Stimulated activated CD4-positive, alpha-beta T cell treated with anti-CD3 and anti-CD28 coated beads, Interleukin-1b, Interleukin-23, amount 100 ng/mL, for 1 hour (primary cell): ENCODE measurements at places on chromosomes 5 and 9.

DNA sequence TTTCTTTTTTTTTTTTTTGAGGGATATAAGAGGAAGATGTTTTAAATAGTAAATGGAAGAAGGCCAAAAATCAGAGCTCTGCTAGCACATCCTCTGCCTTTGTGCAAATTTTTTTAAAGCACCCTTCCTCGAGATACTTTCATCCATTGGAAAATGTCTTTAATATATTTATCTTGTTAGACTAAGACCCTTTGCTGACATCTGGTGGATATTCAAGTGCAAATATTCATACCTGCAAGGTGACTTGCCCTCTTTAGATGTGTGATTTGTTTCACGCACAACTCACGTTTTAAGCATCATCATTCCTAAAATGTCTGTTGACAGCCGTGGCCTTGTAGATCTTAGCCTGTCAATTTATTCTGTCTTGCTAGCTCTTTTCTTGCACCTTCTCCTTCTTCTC is 258.5 kb downstream of the AGTPBP1 start:
- no peak for DNase-seq

DNA sequence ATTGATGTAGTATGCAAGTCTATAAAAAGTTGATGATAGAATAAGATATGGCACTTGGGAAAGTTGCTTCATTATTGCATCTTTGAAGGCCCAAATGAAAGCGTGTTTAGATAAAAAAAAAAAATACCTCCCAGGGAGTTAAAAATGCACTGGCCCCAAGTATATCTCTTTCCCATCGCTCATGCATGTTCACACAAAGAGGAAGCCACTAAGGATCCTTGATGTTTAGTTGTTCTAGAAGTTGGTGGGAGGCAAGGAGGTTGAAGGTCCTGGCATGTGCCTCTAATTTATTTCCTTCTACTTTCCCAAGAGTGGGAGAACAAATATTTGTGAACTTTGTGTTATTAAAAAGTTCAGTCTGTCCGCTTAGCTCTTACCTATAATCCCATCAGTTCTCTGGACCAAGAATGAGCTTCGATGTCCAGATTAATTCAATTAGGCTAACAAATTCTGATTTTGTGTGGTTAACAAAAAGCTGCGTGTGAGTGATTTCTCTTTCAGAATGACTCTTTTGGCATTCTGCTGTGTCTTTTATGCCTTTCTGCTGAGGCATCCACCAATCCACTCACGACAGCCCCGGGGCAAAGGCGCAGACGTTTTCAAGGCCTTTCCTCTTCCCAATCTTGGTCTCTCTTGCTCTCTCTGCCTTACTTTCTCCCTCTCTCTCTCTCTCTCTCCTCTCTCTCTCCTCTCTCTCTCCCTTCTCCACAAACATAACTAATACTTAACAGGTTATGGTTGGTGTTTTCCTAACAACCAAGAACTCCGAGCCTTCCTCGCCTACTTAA is 135.1 kb upstream of the ERCC6L2 start:
- no peak for DNase-seq

DNA sequence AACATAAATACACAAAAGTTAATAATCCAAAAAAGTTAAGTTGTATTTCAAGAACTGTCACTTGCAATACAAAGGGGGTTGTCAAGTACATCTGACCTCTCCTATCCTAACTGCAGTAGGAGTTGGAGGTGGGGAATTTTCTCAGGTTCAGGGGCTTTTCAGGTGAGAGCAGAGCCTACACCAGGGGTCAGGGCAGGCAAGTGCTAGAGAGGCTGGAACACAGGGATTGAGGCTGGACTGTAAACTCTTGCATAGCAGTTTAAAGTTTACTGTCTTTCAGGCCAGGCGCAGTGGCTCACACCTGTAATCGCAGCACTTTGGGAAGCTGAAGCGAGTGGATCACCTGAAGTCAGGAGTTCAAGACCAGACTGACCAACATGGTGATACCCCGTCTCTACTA is 25.4 kb upstream of the RASGRF2 start:
- no peak for DNase-seq

DNA sequence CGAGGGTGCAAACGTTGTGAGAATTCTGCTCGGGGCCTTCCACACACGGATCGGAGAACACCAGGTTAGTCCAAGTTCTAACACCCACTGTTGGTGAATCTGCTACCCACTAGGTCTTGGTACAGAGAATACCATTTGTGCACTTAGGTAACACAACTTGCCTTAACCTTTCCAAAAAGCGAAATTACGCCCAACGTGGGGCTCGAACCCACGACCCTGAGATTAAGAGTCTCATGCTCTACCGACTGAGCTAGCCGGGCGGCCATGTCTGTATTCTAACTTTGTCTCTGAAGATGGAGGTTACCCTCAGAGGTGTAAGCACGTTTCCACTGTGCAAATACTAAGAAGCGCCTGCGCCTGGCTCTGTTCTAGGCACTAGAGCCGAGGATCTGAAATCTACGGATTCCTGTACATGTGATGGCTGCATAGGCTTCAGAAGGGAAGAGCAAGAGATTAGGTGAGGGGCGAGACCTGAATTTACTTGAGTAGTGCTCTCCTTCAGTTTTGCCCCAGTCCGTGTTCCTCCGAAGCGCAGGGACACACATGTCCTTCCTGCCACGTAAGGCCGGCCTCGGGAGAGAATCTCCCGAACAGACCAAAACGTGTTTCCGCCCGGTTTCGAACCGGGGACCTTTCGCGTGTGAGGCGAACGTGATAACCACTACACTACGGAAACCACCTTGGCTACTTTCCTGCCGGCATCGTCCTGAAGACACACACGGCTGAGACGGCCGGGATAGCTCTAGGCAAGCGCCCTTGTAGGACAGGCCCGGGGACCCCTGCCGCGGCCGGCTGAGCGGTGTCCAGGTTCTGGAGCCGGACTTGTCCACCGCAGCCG is 1.1 kb upstream of the TRIM41 start:
- peak; percentile 99 for DNase-seq

GRCh38 chr5:179436321-179437122 is 91.3 kb upstream of the ADAMTS2 start:
- no peak for DNase-seq

GRCh38 chr5:119309326-119309725 is 46.5 kb upstream of the TNFAIP8 start:
- no peak for DNase-seq

GRCh38 chr5:84383816-84384603 is 670 bp downstream of the EDIL3 start:
- no peak for DNase-seq

GRCh38 chr5:125041798-125042197 is 295.4 kb upstream of the ZNF608 start:
- DNase-seq = no peak

DNA sequence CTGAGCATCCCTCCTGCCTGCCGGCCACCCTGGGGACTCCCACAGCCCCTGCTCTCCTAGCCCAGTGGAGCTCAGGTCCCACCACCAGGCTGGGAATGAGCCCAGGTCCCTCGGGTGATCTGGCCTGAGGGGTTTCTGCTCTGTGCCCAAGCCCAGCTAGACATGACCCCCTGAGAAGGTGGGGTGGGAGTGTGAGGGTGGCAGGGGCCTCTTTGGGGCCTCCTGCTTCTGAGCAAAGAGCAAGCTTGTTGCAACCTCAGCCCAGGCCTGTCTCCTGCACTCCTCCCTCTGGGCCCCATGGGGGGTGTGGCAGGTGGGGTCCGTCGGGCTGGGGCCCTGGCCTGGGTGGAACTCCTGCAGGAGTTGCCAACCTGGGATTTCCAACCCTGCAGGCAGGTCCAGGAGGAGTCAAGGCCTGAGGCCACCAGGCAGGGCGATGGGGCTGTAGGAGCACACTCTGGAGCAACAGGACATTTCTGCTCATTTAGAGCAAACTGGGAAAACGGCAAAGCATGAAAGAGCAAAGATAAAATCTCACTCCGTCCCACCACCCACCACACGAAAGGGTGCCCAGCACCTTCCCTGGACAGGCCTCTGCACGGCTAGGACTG is 11.4 kb upstream of the NRARP start:
- DNase-seq = no peak

GRCh38 chr9:5205071-5205470 is 19.6 kb upstream of the INSL6 start:
- no peak for DNase-seq

- DNase-seq = no peak
Observed at GRCh38 chr9:122367774-122368460, 2.9 kb upstream of the PTGS1 start.

GRCh38 chr5:34991486-34992238 is 56.1 kb downstream of the AGXT2 start:
- DNase-seq = no peak

DNA sequence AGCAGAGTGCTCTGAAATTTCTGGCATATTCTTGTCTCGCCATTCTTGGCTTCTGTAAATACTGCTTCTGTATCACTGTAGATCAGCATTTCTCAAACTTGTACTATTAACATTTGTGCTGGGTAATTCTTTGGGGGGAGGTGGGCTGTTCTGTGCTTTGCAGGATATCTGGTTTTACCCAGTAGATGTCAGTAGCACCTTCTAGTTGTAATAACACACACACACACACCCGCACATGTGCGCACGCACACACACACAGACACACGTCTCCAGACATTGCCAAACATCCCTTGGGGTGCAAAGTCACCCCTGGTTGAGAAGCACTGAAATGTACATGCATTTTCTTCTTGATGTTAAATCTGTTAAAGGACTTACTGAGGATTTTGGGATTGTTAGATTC is 304.1 kb downstream of the MAT2B start:
- no peak for DNase-seq

DNA sequence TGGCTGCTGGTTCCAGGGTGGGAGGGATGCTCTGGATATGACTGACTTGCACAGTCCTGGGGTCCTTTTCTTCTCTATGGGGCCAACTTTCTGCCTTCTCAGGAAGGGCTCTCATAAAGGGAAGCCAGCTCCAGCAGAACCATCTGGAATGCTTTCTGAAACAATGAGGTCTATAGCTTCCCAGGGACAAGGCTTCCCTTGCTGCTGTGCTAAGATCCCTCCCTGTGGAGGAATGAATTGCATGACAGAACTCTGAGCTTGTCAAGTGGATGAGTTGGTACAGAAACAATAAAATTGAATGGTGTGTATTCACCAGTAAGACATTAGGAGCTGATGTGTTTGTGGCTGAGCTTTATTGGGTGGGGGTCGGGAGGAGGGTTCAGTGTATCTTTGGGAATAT is 19.8 kb downstream of the CKMT2 start:
- DNase-seq = no peak

DNA sequence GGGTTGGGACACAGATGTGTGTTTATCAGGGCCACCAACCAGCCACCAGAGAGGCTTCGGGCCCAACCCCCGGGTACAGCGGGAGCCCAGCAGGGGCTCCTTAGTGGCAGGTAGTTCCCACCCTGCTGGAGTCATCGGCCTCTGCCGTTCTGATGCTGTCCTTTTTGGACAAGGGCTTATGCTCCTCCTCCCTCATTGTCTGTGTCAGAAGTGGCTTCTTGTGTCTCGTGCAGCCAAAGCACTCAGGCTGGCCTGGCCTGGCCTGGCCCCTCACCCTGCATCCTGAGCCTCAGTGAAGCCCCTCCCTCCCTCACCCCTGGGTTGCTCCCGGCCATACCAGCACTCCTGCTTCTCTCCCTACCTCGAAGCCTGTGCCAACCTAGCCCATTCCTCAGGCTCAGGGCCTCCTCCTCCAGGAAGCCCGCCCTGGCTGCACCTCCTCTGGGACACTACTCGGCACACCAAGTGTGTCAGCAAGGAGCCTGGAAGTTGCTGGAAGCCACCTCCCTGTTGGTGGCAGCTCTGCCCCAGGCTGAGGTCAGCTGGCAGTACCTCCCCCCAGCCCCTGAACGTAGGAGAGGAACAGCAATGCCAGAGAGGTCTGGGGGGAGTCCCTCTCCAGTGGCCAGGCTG is 4.1 kb upstream of the UBAC1 start:
- DNase-seq = no peak

DNA sequence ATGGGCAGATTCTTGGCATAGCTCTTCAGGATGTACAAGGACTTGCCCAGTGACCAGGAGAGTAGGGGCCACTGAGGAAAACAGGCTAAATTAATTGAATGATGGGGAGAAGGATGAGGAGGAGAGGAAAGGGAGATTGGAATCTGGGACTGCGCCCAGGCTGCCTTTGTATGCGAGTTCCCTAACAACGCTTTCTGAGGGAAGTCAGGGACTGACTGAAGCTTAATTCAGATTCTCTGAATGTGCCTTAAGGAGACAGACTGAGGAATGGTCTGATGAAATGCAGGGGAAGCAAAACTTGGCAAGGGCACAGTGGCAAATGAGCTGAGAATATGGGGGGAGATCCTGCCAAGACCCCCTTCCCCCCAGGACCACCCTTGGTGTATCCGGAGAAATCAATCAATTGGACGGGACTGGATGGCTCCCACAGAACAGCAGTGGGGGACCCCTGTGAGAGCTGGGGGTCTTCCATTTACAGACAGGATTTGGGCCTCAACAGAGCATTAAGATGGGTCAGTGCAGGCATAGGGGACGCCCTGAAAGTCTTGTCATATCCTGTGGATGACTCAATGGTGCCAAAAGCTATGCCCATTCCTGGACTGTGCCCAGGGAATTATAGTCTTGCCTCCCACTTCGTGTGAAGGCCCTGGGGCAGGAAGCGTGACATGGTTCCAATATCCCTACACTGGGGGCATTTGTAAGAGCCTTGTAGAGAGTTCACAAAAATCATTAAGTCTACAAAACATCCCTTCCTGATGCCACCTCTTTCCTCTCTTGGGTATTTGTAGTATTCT is 215.5 kb upstream of the TNC start:
- DNase-seq = no peak

DNA sequence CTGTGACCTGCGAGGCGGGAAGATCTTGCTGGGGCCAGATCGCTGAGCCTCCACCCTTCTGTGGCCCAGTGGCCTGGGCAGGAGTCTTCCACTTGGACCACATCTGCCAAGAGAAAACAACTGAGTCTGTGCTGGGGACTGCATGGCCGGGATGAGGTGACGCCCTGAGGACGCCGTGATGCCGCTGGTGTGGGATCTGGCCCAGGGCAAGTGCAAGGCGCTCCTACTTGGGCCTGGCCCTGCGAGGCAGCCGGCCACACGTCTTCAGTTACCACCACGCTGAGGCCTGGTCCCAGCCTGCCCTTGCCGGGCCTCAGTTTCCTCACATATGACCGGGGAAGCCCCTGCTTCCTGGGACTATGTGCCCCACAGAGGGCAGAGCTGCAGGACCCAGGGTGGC is 133.4 kb downstream of the SLC25A46 start:
- no peak for DNase-seq

DNA sequence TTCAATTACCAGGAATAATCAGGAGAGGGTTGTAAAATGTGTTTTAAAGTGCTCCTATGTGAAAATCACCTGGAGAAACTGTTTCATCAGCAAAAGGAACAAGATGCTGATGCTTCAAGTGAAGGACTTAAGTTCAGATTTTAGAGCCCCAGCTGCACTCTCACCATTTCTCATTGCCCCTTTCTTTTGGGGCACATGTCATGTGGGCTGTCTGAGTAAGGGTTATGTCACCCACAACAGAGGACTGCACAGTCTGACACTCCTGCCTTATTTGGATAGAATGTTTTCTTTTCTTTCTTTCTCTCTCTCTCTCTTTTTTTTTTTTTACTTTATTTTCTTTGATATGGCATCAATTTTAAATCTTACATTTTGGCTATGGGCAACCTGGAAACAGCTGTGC is 204.1 kb upstream of the EFNA5 start:
- DNase-seq = no peak
